ENCODE measurements at places on chromosomes 6 and 20.

DNA sequence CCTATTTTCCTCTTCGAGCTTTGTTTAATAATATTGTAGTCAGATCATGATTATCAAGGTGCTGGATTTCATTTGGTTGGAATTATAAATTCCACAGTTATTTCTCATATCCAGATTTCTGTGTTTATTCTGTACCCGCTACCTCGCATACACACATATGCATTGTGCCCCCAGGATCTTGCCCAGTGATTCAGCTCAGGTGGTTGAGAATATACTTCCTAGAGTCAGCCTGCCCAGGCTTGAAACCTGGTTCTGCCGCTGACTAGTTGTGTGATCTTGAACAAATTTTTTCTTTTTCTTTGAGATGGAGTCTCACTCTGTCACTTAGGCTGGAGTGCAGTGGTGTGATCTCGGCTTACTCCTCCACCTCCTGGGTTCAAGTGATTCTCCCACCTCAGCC, 14.7 kb downstream of the GINM1 start:
- DNase-seq: no peak

DNA sequence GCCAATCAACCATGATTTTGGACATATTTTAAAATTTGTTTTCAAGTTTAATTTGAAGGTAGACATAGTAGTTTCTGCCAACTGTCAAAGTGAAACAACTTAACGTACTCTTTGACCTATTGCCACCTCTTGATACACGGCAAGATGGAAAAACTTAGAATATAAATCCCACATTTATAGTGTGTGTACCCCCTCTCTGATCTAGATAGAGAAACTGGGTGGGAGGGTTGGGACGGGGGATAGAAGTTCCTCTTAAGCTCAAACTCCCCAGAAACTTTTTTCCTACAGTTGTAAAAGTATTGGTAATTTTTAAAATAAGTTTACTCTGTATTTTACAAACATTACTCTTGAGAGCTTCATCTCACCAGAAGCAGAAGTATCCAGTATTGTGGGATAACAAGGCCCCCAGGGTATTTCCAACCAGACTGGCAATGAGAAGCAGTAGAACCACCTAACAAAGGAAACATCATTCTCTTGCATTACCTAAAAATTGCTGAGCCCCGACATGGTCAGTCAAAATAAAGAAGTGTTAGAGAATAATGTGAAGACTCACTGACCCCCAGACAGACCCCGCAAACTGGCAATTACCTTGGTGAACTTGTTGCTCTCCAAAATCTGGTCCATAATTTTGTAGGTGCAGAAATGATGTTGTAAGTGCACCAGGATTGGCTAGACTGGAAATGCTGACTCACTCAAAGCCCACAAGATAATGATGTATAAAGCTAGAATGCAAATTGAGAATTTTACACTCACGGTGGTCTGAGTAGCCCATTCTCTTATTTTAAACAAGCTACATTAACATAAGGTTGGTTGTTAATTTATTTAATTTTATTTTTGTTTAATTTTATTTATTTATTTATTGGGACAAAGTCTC, 74.7 kb upstream of the TNFAIP3 start:
- DNase-seq: no peak

- DNase-seq: no peak
Measured at GRCh38 chr6:56689114-56689513, 46.4 kb upstream of the DST start.

- peak; percentile 71 for DNase-seq
Measured at GRCh38 chr20:53738039-53738944, 144.7 kb upstream of the ZNF217 start.

GRCh38 chr6:331622-332521, 39.6 kb downstream of the DUSP22 start:
- DNase-seq: no peak

Measured in NCI-H510A (cell line).